NCI-H2081 (cell line): ENCODE measurements at places on chromosomes 3 and 15.

DNA sequence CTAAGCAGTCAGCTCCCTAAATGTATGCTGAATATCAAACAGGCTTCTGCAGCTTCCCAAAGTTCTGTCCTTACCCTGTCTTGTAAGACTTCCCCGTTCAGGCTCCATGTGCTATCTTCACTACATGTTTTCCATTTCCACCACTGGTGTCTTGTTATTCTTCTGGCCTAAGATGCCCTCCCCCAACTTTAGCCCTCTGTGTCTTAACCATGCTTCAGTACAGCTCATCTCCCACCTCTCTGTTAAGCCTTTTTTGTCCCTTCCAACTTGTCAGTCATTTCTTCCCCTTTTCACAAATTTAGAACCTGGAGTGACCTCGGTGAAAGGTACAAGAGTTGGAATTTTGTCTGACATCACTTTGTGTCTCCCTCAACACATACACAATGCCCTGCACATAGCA is 151.7 kb upstream of the TBL1XR1 start:
- DNase-seq, result no peak

DNA sequence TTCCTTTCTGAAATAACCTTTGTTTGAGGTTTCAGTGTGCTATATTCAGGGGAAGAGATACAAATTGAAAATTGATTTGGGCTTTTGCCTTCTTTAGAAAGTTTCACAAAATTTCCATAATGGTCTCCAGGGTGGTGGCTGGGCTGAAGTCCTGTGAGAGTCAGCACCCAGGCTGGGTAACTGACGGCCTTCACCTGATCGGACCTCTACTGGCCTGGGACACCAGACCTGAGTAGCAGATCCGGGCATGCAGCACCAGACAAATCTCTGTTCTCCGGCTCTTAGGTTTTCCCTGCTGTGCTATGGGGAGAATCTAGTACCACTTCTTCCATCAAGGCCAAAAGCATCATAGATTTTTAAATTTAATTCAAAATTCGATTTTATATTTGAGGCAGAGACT is 133.0 kb upstream of the LMCD1 start:
- DNase-seq, result no peak

DNA sequence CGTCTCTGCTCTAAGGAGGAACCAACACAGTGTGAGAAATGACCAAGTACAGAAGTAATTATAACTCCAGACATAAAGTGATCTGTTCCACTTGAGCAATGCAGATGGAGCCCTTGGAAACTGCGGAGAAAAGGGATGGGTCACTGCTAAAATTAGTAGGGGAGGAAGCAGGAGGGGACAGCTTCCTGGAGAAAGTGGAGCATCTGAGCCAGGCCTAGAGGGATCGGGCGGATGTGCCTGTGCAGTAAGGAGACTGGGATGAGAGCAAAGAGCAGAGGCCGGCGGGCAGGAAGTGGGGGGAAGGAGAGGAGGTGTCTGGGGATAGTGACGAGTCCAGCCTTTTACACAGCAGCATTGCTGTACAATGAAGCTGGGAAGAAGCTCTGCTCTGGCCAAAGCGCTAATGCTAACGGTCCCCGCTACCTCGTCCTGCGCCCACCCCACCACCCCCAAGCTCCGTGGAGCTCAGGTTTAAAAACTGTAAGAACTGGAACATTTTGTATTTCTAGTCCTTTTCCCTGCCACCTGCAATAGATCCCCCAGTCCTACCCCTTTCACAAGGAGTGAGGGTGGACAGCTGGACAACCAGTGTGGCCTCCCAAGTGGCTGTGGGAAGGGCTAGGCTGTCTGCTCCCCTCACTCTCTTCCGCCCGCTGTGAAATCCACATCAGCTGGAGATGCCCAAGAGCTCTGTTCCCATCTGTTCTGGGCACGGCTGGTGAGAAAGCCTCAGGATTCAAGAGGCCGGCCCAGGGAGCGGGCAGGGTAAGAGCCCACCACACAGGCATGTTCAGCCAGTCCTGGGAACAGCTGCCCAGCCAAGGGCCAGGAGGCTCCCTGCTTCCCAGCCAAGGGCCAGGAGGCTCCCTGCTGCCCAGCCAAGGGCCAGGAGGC is 53.0 kb upstream of the HES1 start:
- DNase-seq, result no peak

DNA sequence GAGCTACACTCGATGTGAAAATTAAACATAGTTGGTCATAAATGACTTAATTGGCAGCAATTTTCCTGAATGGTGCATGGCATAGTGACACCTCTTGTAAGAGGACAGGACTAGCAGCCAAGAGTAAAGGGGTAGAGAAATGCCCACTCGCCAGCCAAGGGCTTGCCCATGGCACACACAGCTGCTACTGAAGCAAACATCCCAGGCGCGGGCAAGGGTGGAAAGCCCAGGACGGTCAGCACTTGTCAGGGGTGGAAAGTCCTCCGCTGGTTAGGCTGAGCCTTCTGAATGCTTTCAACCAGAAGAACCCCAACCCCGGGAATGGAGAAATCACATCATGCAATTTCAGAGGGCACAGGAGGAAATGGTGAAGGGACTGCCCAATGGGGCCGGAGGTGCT is 31.6 kb downstream of the BDH1 start:
- no peak for DNase-seq

- DNase-seq, result peak; percentile 20
Observed at GRCh38 chr3:16474216-16474615, 39.3 kb downstream of the RFTN1 start.

- no peak for DNase-seq
Observed at GRCh38 chr3:104582092-104582491, 784.6 kb upstream of the ALCAM start.

DNA sequence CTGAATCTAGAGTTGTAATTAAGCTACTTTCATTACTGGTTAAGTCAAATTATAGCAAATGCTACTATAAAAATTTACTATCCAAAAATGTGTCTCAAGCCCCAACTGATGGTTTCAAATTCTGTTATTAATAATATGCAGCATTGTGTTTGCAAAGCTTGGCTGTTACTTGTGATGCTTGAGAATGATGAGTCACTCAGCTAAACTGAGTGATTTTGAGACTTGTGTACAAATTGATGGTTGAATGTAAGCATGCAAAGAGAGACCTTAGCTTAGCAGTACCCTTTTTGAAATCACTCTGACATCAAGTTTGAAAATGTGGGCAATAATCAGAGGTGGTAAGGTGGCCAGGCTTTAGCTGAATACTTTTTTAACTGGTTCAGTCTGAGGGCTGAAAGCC is 27.6 kb downstream of the OPA1 start:
- DNase-seq, result no peak

DNA sequence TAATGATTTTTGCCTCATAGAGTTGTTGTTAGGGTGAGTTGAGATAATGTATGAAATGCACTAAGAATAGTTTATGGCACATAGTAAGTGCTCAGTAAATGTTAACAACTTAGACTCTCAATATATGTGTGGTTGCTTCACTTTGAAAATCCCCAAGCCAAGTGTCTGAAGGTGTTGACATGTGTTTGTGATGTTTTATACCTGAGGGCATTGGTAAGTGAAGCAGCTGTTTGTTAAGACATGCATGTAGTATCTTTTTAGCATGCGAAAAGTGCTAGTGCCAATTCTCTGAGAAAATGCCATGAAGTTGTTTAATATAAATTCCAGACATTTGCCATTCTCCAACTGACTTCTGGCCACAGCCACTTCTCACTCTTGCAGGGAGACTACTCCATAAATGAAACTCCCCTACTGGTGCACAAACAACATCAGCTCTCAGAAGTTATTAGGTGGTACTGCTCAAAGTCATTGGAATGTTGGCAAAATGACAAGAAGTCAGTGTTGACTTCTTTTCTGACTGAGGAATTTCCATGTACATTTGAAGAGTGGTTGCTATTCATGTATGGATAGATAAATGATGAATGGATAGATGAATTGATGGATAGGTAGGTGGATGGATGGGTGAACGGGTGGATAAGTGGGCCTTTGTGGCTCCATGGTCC is 103.6 kb upstream of the NUDT16 start:
- DNase-seq, result no peak

DNA sequence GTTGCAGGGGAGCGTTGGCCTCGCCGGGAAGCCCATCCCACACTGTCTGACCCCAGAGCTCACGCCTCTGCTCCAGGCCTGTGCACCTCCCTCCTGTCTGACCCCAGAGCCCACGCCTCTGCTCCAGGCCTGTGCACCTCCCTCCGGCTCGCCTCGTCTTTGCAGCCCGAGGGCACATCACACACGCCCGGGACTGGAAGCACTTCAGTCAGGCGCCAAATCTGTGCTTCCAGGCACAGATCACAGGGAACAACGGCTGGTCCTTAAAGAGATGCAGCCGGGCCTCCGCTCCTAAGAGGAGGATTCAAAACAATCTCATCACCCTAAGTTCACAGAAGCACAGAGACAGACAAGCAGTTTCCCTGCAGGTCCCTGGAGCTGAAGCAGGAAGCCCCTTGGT is 103.0 kb upstream of the RPL32 start:
- no peak for DNase-seq

DNA sequence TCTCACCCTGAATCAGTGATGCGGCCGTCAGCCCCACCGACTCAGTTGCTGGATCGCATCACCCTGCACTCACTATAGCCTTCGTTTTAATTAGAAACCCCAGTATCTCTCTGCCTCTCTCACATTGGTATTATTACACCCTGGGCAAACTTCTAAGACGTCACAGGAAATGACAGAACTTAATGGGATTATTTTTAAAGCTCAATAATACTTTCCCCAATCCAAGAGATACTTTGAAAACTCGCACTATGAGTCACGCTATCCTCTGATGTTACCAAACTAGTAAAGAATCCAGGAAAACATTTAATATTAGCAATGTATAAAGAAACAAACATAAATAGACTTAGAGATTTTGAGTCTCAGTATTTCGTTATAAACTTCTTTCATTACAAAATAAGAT is 36.6 kb downstream of the RUBCN start:
- no peak for DNase-seq

GRCh38 chr15:25609371-25609770 is 170.5 kb upstream of the UBE3A start:
- no peak for DNase-seq

DNA sequence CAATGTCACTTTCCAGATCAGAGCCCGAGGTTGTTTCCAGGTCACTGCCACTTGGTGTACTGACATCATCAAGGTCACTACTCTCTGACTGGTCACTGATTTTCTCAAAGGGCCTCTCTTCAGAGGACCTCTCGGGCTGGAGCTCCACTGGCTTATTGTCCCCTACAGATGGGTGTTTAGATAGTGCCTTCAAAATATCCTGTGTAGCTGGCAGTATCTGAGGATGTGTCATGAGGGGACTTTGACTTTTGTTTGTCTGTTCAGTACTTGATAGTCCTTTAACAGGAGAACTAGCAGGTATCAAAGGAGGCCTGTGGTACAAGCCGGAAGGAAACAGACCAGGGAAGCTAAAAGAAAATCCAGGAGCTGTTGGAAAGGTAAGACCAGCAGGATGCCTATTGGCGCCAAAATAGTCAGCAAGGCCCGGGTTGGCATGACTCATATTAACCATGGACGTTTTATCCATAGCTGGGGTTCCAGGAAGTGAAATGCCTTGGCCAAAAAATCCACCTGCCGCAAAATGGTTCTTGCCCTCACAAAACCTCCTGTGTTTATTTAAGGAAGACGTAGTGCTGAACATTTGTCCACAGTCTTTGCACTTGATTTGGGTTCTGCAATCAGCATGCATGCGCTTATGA is 547.3 kb downstream of the MECOM start:
- peak; percentile 62 for DNase-seq

DNA sequence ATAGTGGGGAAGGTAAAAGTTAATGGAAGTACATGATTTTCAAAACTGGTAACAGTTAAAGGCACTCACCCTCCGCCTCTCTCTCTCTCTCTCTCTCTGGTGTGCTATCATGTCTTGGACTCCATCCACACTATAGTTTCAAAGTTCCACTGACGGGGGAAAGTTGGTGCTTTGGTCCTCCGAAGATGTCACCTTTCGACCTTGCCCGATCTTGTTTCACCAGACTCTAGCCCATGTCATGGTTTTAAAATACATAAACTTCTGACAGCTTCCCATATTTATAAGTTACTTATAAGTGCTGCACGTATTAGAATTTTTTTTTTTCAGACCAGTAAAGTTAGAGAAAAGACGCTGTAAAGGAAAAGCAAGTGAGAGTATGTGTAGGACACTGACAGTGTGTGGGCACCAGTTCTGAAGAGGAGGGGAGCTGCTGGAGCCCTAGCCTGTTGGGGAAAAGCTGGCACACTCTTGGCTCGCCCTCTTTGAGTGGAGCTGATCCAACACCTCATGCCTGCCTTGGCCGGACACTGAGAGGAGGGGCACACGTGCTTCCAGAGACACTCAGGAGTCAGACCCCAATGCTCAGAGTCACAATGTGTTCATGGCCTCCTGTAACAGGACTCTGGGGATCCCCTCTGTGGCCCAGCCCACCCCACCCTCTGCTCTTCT is 200.5 kb upstream of the TPM1 start:
- DNase-seq, result no peak

DNA sequence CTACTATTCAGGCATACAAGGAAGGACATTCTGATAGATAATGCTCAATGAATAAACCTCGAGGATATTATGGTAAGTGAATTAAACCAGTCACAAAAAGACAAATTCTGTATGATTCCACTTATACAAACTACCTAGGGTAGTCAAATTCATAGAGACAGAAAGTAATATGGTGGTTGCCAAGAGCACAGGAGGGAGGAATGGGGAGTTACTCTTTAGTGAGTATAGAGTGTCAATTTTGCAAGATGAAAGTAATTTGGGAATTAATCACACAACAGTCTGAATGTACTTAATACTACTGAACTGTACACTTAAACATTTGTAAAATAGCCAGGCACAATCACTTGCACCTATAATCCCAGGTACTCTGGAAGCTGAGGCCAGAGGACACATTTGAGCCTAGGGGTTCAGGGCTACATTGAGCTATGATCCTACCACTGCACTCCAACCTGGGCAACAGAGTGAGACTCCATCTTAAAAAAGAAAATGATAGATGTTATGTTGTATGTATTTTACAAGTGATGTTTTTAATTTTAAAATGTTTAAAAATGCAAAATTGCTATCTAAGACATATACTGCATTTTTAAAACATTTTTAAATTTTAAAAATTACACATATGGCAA is 91.0 kb downstream of the NPAP1 start:
- no peak for DNase-seq

DNA sequence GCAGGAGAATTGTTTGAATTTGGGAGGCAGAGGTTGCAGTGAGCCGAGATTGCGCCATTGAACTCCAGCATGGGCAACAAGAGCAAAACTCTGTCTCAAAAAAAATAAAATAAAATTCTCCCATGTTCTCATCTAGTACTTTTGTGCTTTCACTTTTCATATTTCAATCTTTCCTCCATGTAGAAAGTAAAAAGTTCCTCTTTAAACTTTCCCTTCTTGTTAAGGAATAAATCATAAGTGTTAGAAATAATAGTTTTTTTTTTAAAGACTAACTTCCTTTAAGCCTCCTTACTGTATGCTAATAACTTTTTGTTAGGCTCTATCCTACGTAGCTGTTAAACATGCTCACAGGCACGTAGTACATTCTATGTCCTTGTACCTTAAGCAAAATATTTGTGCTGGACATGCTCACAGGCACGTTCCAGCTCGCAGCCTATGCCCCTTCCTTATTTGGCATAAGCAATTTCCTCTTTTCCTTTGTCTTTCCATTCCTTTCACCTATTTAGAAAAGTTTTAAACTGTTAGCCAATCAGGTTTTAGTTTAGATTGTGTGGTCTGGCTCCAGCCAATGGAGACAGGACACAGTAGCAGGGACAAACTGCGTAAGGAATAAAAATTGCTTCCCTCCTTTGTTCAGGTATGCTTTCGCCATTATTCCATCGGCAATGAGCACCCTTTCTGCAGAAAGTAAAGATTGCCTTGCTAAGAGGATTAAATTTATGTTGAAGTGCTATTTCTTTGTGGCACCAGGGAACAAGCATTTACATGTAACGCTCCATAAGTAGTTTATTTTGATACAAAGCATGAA is 38.9 kb upstream of the PIK3CB start:
- no peak for DNase-seq
